Activated naive CD4-positive, alpha-beta T cell treated with Interleukin-2 at 50 U/mL for 16 hours (primary cell): ENCODE measurements at places on chromosomes 5 and 9.

- no peak for DNase-seq
Measured at GRCh38 chr5:1110307-1111240, 1.3 kb downstream of the SLC12A7 start.

- DNase-seq: no peak
Measured at GRCh38 chr5:45796959-45797553, 100.9 kb upstream of the HCN1 start.

GRCh38 chr5:119383008-119383407 is 27.2 kb downstream of the TNFAIP8 start:
- DNase-seq: no peak

DNA sequence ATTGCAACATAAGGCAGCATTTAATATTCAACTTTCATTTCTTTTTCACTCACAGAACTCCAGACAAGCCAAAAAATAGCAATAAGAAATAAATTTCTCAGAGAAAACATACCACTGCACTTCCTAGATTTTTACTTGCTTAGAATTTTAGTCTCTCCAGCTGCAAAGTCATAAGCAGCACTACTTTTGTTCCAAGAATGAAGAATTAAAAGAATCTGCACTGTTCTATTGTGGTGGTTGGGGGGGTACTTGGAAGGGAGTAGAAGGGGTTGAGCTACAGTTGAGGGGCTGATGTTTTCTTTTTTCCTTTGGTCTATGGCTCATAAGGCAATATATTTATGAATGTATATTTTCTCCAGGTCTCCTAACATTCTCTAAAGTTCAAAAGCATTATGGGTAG is 144.5 kb downstream of the KIAA0825 start:
- DNase-seq: no peak

DNA sequence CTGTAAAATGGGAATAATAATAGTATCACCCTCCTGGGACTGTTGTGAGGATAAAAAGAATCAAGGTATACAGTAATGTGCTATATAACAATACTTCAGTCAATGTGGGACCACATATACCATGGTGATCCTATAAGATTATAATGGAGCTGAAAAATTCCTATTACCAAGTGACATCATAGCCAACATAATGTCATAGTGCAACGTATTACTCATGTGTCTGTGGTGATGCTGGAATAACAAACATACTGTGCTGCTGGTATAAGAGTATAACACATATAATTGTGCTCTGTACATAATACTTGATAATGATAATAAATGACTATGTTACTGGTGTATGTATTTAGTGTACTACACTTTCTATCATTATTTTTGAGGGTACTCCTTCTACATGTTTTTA is 38.1 kb downstream of the LIFR start:
- no peak for DNase-seq

DNA sequence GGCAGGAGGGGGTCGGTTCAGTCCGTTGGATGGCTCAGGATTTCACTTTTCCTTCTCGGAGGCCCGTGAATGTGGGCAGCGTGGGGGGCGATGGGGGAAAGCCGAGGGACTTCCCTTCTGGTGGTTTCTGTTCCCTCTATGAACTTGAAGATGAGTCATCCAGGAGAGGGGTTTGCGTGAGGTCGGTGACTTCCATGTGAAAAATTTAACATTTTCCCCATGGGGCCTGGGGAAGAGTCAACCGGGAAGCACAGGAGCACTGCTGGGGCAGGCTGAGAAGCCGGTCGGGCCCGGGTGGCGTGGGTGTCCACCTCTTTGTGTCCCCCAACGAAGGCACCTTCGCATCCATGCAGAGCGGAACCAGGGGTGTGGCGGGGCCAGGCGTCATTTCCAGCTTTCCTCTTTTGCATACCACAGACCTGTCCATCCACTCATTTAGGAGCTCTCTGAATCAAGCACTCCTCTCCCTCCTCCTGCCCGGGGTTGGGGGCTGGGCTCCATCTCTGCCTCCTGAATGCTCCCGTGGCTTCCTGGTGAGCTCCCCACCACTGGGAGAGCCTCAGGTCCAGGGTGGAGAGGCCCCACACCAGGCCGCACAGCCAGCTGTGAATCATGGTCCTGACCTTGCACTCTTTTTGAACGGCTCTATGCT is 68.4 kb downstream of the ANKRD33B start:
- peak; percentile 74 for DNase-seq

- DNase-seq: no peak
Measured at GRCh38 chr9:92728831-92729734, 35.5 kb downstream of the BICD2 start.

GRCh38 chr5:154034944-154035343 is 3.8 kb downstream of the FAM114A2 start:
- no peak for DNase-seq

GRCh38 chr5:75242067-75242466 is 5.4 kb upstream of the ANKRD31 start:
- DNase-seq: no peak

GRCh38 chr9:28105001-28105400 is 531.7 kb upstream of the C9orf72 start:
- DNase-seq: no peak

DNA sequence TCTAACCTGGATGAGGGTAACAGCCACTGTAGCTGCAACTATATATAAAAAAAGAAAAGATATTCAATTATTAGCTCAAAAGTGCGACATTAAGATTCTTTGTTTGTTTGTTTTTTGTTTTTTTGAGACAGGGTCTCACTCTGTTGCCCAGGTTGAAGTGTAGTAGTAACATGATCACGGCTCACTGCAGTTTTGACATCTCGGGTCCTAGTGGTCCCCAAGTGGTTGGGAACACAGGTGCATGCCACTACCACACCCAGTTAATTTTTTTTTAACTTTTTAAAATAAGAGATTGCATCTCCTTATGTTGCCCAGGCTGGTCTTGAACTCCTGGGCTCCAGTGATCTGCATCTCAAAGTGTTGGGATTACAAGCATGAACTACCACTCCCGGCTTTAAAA is 61.8 kb downstream of the MEF2C start:
- no peak for DNase-seq

DNA sequence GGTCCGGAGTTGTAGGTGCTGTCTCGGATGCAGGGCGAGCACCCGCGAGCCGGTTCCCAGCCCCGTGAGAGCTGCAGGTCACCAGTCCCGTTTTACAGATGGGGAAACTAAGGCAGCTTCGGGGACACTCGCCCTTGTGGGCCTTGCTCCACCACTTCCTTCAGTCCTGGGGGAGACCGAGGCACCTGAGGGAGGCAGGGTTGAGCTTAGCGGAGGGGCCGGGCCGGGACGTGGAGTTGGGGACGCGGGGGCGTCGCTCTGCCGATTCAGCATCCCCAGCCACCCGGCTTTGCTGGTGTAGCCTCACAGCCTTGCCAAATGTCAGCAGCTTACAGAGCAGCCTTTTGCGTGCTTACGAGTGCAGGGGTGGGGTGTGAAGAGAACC is 530 bp downstream of the BBLN start:
- peak; percentile 65 for DNase-seq

DNA sequence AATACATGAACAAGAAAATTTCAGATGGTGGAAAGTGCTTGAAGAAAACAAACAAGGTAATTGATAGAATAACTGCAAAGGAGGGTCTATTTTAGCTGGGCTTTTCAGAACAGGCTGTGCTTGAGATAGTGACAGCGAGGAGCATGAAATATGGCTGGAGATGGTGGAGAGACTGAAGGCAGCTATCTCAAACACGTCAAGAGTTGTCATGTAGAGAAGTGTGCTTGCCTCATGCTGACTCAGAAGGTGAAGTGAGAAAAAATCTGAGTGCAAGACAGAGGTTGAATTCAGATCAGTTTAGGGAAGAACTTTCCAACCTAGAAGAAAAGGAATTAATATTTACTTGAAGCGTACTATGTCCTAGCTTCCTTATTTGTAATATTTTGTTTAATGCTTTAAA is 115.5 kb upstream of the RANBP3L start:
- DNase-seq: no peak

GRCh38 chr5:87733897-87734296 is 321.2 kb upstream of the CCNH start:
- DNase-seq: no peak

DNA sequence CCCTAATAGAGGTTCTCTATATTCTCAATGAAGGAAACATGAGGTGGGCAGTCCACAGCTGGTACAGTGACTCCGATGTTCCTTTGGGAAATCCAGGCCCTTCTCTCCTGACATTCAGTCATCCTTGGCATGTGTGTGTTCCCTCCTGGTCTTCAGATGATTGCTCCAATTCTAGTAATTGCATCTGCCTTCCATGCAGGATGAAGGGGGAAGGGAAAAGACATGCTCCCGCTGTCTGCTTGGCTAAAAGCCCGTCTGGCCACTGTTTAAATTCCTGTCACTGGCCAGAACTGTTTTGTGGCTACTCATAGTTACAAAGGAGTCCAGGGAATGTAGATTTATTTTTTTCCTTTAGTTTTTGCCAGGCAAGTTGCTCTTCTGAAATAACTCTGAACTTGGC is 65.0 kb downstream of the MAST4 start:
- no peak for DNase-seq

DNA sequence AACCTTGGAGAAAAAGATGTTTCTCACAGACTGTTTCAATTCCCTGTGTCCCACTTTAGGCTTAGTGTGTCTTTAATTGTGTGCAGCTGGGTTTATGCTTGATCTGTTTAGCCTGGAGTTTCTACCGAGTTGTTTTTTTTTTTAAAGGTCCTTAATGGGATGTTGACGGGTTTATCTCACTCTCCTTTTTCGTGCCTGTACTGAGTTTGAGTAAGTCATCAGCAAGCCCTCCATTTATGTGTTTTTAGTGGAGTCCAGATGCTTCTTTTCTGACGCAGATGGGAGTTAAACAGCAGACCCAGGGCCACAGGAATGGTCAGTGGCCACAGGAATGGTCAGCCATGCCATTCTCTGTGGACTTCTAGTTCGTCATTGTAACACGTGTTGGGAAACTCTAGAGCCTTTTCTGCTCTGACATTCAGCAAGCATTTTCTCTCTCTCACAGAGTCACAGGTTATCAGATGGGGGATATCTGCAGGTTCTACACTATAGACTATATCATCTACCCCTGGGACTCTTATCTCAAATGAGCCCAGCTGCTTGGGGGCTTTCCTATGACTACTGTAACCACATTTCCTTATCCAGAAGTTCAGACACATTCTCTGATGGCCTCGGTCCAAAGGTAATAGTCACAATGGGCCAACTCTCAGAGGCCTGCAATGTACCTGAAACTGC is 190.5 kb downstream of the TTLL11 start:
- no peak for DNase-seq

GRCh38 chr9:89464300-89464901 is 33.5 kb downstream of the SEMA4D start:
- DNase-seq: no peak

DNA sequence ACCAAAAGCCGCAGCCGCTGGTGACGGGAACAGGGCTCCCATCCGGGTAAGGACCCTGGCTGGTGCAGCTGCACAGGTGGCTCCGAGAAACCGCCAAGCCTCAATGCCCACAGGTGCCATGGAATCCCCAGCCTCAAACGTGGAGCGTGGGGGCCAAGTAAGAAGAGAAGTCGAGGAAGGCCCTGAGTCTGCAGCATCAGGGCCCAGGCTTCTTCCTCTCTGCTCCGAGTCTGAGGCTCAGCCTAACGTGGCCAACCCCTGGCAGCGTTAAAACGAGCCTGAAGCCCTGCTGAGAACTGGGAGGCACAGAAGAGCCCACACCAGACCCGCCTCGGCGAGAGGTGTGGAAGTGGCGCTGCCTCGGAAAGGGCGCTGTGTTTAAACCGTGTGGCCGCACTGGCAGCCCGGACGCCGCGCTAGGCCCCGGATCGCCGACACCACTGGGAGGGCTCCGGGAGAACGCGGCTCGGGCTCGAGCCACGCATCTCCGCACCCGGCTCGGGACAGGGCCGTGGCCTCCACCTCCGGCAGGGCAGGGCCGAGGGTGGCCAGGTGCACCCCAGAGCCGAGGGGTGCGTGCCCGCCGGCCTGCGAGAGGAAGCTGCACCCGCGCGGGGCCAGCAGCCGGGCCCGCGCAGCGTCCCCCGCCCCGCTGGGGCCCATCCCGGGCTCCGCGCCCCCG is 730 bp downstream of the ZMYND19 start:
- no peak for DNase-seq

- DNase-seq: no peak
Measured at GRCh38 chr9:118583414-118583813, 785.8 kb downstream of the BRINP1 start.

DNA sequence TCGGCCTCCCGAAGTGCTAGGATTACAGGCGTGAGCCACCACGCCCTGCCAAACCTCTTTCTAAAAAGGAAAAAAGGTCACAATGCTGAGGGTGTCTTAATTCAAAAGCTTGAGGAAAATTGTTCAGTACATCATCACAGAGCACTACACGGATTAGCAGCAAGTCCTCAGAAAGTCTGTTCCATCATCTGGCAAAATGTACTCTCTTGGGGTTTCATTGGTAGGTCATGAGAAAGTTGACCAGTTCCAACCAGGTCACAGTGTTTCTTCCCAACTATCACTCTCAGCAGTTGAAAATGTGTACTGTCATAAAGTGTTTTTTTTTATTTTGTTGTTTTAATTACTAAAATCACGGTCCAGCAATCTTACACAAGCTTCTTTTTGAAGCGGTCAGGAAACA is 299.6 kb downstream of the FBXL7 start:
- DNase-seq: no peak

GRCh38 chr5:53397845-53398244 is 82.6 kb upstream of the FST start:
- DNase-seq: no peak

GRCh38 chr5:39755452-39755851 is 330.7 kb upstream of the DAB2 start:
- no peak for DNase-seq

- DNase-seq: no peak
Measured at GRCh38 chr5:2695200-2695891, 56.1 kb downstream of the IRX2 start.

DNA sequence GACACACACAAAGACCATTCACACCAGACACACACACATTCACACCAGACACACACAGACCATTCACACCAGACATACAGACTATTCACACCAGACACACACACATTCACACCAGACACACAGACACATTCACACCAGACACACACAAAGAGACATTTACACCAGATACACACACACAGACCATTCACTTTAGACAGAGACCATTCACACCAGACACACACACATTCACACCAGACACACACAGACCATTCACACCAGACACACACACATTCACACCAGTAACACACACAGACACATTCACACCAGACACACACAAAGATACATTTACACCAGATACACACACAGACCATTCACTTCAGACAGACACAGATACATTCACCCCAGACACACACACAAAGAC is 29.0 kb upstream of the FCN1 start:
- no peak for DNase-seq

DNA sequence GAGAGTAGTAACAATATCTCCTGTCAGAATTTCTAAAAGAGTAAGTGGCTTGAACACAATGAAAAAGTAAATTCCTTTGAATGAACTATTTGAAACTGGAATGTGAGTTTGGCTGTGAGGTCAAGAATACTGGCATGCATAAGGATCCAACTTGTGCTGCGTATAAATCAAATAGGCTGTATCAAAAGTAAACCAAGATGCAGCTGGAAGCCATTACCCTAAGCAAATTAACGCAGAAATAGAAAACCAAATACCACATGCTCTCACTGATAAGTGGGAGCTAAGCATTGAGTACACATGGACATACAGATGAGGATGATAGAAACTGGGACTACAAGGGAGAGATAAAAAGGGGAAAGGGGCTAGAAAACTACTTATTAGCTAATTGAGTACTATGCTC is 24.0 kb upstream of the SRFBP1 start:
- DNase-seq: no peak

GRCh38 chr5:90557391-90557790 is 1.2 kb upstream of the ADGRV1 start:
- no peak for DNase-seq

GRCh38 chr5:13994621-13995253 is 50.2 kb upstream of the DNAH5 start:
- no peak for DNase-seq
